ENCODE measurements at places on chromosomes 12 and 14.

GRCh38 chr14:55514819-55515490, 65.1 kb upstream of the KTN1 start:
- no peak for DNase-seq

DNA sequence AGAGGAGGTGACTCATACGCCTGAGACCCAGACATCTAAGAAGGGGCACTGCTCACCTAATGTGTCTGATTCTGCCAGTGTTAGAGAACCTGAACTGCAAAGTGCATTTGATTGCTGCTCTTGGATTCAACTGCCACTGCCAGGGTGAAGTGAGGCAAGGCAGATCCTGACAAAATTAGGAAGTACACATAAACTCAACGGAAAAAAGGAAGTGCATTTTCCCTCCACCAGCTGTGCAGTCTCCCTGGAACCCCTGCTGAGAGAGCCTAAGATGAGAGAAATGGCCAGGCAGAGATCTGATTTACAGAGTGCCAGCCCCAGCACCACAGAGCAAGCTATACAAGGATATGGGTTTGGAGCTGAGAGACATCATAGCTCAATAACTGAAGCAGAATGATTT, 215.3 kb downstream of the SEC23A start:
- no peak for DNase-seq

GRCh38 chr14:91307652-91308051, 63.1 kb upstream of the GPR68 start:
- DNase-seq = no peak

DNA sequence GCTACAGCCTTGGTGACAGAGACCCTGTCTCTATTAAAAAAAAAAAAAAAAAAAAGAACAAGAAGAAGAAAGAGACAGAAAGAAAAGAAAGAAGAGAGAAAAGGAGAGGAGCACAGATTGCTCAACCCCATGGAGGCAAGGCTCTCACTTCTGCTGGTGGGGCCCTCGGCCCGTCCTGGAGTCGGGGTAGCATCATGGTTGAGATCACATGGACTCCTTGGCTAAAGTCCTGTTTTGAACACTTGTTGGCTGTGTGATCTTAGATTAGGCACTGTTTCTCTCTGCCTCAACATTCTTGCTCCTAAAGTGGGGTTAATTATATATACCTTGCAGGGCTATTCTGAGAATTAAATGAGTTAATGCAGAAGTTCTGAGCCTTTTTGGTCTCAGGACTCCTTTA, 207.7 kb downstream of the CACNA1C start:
- no peak for DNase-seq

- DNase-seq = no peak
These were observed 706 bp upstream of the DIO2 start for GRCh38 chr14:80212023-80212397.

DNA sequence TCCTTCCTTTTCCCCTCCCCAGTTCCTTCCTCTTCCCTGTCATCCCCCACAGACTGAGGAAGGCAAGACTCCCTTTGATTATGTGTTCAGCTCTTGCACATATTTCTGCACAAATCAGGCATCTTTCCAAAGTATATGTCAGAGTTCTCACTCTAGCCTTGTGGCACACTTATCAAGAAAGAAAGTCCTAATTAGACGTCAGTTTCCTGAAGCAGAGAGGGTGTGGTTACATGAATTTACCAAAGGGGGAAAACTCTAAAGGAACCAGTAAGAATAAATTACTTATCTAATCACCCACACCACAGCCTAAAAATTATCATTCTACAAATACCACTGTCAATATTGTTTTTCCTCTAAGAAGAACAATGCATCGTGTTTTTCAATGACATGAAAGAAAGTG, 120.7 kb upstream of the GRIP1 start:
- DNase-seq = no peak

GRCh38 chr12:129076441-129077320, 223.4 kb downstream of the GLT1D1 start:
- DNase-seq = no peak

GRCh38 chr12:96500693-96501092, 11.3 kb downstream of the CFAP54 start:
- DNase-seq = peak; percentile 81
